ENCODE measurements at places on chromosomes 3 and 15. TPM values are rescaled to one million over a fixed set of nuclear protein-coding genes. Genes with fewer than 3 reads are reported as not detected.

The ALDH1A2 gene
- total RNA-seq, result 0.08 TPM

The SAMMSON gene
- total RNA-seq, result not detected

GRCh38 chr3:71129611-71130431 is 453.7 kb downstream of the FOXP1 start:
- peak; percentile 80 for DNase-seq

GRCh38 chr3:56365905-56366640 is 102.2 kb downstream of the ERC2 start:
- no peak for DNase-seq

- peak; percentile 91 for DNase-seq
These were observed 74.7 kb downstream of the RASA2 start for GRCh38 chr3:141561426-141562034.

GRCh38 chr3:111923806-111924205 is 55.0 kb upstream of the ABHD10 start:
- DNase-seq, result no peak

DNA sequence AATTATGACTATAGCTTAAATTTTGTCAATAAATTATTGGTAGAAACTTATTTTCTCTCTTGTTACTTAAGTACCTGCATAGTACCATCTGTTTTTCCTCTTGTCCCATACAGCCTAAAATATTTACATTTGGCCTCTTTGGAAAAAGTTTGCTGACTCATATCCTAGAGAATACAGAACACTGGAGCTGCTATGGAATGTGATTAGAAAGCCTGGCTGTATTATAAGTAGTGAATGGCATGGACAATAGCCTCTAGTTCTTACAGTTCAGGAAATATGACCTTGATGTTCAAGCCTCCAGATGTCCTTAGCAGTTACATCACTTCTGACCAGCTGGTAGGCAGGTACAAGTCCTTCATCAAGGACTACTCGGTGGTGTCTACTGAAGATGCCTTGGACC is 28.3 kb downstream of the ST8SIA2 start:
- no peak for DNase-seq

- no peak for DNase-seq
These were observed 334.6 kb upstream of the ATP10A start for GRCh38 chr15:26197719-26198118.

DNA sequence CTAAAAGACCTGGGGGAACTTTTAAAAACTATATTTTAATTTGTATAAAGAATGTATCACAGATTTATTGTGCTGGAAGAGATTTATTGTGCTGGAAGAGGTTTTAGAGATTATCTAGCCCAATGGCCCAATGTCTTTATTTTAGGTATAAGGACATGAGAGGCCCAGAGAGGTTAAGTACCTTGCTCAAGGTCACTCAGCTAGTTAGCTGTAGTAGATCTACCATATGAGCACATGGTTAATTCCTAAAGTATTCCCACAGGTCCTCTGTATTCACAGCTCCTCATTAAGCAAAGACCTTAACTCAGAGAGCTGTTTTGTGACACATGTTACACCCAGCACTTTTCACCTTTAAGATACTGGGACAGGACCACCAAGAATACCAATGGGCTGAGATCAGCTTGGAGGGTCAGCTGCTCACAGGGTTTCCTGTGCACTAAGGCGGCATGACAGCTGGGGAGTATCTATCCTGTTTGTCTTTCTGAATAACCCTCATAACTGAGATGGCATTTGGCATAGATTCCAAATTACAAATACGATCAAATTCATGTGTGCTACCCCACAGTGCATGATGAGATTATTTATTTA is 143.1 kb upstream of the TBL1XR1 start:
- DNase-seq, result no peak

- DNase-seq, result peak; percentile 42
These were observed 368.7 kb upstream of the ARHGEF26 start for GRCh38 chr3:153752405-153753027.

The TRIM42 gene
- not detected for total RNA-seq

- DNase-seq, result no peak
These were observed 112.5 kb downstream of the CPNE4 start for GRCh38 chr3:131922356-131922755.

DNA sequence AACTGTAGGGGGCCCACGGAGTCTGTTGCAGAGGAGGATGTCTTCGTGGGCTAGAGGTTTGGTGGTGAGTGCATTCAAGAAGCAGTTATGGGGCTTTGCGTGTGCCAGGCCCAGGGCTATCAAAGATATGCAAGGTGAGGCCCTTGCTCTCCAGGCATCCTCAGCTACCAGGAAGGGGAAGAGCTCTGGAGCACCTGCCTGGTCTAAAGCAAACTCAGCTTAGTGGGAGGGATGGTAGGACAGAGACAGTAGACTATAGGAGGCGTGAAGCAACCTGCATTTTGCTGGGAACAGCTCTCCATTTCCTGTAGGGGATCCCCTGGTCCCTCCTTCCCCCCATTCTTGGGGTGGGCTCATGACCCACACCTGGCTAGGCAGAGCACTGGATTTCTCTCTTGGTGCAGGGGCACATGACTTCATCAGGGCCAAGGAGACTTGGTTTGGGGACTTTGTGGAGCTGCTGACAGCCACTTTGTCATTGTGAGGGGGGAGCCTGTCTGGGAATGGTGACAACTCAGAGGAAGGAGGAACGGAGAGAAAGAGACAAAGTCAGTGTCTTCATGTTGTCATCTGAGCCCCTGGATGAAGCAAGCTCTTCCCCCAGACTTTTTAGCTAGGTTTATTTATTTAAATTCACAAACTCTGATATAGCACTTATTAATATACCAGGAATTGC is 8.6 kb upstream of the EEFSEC start:
- no peak for DNase-seq

The ADAMTSL3 gene
- total RNA-seq, result 2.0 TPM

The RTP4 gene
- total RNA-seq, result 2.8 TPM

The EFCAB12 gene
- not detected for total RNA-seq

- peak; percentile 68 for DNase-seq
These were observed 3.3 kb downstream of the LYSMD4 start for GRCh38 chr15:99729920-99730319.

The SI gene
- total RNA-seq, result not detected

- no peak for DNase-seq
These were observed 37.8 kb upstream of the HRH1 start for GRCh38 chr3:11116336-11117059.

GRCh38 chr3:36792342-36792741 is 28.0 kb upstream of the DCLK3 start:
- peak; percentile 39 for DNase-seq

The PLSCR2 gene
- total RNA-seq, result not detected

DNA sequence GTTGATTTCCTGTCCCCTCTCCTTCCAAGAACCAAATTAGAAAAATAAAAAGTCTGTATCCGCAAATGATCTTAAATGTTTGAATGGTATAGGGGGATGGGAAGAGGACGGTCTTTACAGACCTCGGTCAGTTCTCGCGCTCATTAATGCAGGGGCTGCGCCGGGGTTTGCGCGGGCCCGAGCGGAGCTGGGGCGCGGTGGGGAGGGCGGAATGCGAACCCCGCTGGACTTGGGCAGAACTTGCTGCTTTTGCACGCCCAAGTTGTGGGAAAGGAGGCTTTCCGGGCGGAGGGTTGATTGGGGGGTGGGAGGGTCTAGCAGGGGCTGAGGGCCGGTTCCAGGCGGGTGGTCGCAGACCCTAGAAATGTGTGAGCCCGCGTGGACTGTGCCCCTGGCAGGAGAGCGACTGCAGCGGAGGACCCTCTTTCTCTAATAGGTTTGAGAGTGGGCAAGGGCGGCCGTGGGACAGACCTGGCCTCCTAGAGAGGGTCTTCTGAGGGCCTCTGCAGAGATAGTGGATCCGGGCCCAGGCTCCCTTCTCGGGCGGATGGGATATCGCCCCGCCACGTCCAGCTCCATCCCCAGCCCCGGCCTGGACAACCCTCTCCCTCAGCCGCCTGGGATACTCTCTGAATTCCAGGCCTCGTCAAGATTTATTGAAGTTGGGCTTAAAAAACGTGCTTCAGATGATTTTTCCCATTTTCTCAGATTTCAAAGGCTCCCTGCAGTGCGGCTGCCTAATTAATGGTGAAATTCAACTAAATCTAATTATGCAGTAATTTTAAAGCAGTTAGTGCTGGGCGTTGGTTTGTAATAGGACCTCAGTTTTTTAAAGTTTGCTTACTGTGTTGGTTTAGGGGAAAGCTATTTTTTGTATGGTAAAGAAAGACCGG is 11.3 kb downstream of the NR2F2 start:
- DNase-seq, result no peak

DNA sequence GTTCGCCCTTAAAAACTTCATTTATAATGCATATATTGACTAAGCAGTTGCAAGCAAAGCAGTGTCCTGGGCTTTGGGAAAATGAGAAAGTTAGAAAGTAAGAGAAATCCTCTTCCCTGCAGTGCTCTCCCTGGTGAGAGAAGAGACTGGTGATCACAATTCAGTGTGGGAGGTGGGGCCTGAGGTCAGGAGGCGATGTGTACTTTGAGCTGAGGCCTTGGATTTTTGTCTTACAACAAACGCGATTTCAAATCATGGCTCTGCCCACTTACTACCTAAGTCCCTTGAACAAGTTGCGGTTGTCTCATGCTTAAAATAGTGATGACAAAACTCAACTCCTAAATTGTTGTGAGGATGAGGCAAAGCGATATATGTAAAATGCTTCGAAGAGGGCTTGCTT is 316.3 kb upstream of the NECTIN3 start:
- no peak for DNase-seq

DNA sequence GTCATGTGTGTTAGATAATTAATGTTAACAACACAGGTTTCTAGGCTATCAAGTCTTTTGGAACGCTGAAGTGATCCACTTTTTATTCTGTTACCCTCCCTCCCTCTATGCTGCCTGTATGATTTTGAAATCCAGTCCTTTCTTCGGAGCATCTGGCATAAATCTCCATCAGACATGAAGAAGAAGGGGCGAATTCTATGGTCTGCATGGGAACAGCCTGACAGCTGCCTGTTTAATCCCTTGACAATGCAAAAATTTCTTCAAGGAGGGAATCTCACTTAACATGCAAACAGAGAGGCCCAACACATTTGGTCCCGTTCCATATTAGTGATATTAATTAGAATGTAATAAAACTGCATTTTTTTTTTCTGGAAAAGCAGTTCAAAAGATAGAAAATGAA is 145.2 kb downstream of the VGLL3 start:
- DNase-seq, result no peak

The SLC9C1 gene
- 0.33 TPM for total RNA-seq

DNA sequence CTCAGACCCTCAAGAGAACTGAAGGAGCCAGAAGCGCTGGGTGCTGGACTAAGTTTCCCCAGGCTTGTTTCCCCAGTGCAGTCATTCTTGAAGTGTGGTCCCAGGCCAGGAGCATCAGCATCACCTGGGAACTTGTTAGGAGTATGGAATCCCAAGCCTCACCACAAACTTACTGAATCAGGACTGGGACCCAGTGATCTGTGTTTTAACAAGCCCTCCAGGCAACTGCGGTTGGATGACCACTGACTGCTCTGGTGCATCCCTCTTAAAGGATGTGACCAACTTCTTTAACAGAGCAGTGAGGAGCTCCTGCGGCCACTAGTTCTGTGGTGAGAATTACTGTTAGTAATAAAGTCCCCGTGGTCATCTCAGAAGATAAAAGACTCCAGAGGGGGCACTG is 62.4 kb upstream of the DAZL start:
- no peak for DNase-seq

GRCh38 chr3:24802614-24803013 is 308.0 kb upstream of the THRB start:
- DNase-seq, result no peak

DNA sequence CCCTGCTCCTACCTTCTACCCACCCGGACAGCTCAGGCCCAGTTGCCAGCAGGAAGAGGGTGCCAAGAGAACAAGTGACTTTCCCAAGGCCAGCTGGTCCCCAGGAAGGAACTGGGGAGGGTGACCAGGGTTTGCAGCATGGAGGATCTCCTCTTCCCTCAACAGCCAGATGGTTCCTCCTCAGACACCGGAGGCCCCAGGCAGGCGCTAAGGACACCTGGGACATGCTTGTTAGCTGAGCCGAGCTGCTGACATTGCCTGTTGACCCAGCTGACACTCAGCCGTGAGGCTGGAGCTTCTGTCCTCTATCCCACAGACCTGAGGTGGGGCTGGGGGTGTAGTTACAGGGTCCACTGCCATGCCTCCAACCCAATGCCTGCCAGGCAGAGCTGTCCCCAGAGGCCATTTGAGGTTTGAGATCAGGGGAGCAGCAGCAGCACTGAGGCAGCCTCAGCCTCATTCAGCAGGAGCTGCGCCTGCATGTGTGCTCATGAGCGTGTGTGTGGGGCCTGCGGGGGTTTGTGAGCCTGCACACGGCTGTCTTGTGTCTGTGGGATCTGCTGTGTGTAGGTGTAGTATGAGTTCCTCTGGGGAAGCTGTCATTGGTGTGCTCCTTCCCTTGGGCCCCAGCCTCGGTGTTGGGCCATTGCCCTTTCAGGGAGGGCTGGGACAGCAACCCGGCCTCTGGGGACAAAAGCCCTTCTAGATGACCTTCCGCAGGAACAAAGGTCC is 7.1 kb downstream of the CPLX3 start:
- no peak for DNase-seq

GRCh38 chr15:101201411-101202174 is 50.3 kb downstream of the CHSY1 start:
- peak; percentile 99 for DNase-seq

DNA sequence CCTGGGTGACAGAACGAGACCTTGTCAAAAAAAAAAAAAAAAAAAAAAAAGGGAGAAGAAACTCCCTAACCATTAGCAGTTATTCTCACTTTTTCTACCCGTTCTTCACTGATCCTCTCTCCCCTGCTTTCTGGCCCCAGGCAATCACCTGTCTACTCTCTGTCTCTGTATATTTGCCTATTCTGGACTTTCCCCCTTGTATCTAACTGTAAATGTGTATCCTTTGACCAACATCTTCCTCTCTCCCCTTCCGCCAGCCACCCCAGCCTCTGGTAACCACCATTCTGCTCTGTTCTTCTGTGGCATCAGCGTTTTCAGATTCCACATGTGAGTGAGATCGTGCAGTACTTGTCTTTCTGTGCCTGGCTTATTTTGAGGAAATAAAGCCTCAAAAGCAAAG is 6.9 kb downstream of the CYFIP1 start:
- DNase-seq, result no peak

Measured in fibroblast of the aortic adventitia (primary cell).